GF-D8 (cell line): ENCODE measurements at places on chromosomes 11 and 22.

DNA sequence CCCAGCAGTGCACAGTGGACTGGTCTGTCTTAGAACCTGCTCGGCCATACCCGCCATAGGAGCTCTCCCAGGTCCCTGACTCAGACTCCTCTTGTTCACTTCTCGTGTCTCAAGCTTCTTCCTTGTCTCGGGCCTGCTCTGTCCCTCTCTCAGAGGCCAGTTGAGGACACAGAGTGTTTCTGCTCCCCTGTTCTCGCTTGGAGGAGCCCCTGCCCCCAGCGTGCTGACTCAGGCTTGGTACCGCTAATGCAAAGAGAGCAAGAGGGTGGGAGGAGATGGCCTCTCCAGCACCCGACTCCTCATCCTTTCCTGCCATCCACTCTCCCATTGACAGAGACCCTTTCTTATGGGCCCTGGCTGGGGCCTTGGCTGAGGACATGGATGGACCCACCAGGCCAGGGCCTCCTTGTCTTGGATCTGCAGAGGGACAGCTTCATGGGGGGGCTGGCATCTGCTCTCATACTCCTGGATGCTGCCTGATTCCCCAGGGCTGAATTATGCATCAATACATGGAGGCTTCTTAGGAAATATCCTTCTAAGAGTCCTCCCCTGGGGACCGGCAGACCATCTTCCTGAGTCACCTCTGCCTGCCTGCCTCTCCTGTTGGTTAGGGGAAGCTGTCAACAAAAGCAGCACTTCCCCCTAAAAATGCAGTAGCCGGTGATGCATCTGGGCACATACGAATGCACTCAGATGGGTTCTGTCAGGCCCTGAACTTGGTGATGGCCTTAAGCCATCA is 15.9 kb downstream of the TSPAN18 start:
- DNase-seq, result no peak

GRCh38 chr11:12674936-12675696 is 895 bp downstream of the TEAD1 start:
- DNase-seq, result no peak

DNA sequence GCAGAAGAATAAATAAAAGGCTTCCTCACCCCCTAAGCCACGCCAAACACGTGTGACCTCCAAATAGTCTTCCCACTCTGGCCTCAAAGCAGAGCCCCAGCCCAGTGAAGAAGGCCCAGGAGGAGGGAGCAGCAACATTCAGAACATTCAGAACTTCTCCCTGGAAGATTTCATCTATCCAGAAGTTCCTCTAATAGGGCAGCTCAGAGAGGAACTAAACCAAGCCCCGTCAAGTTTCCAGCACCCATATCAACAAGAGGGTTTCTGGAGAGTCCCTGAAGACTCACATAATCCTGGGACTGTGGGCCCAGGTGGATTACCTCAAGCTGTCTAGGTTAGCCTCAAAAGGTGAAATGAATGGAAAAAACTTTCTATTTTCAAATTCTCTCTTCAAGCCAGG is 39.4 kb downstream of the PC start:
- no peak for DNase-seq

DNA sequence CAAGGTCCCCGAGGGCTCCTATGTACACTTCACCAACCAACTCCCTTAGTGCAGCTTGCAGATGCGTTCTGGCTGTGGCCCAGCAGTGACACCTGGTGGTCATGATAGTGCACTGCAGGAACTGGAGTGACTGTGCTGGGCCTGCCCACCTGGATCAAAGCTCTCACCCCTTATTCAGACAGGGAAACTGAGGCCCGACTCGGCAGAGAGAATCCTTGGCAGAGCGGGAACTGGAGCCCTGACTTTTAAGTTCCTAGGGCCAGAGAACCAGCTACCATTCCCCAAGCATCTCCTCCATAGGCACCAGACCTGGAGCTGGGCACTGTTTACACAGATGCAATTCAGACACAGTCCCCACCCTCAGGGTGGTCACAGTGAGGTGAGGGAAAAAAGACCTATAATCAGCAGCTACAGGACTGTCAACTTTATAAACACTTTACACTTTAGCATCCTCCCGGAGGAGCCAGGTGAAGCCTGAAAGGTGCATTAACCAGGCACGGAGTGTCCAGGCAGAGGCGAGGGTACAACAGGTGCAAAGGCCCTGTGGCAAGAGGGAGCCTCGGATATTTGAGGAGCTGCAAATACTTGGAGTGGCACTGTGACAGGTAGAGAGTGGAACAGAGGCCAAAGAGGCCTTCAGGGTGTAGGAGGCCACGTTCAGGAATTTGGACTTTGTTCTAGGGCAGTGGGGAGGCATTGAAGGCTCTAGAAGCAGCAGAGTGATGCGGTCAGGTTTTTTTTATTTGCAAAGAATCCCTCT is 22.0 kb downstream of the RHBDD3 start:
- no peak for DNase-seq

GRCh38 chr22:29621761-29622526 is 18.5 kb downstream of the NF2 start:
- DNase-seq, result peak; percentile 33

- DNase-seq, result peak; percentile 35
Measured at GRCh38 chr11:59556917-59557348, 45.6 kb downstream of the OR4D9 start.

DNA sequence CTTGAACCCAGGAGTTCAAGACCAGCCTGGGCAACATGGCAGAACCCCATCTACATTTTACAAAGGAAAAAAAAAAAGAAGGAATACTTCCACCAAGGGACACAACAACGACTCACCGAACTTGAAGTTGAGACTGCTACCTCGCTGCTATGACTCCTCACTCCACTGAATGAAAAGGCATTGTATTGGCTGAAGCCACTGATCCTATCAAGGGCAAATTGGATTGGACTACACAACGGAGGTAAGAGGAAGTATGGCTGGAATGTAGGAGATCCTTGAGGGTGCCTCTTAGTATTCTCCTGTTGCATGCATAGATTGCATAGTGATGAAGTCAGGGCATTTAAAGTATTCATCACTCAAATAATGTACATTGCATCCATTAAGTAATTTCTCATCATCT is 97.9 kb downstream of the CWF19L2 start:
- DNase-seq, result no peak

DNA sequence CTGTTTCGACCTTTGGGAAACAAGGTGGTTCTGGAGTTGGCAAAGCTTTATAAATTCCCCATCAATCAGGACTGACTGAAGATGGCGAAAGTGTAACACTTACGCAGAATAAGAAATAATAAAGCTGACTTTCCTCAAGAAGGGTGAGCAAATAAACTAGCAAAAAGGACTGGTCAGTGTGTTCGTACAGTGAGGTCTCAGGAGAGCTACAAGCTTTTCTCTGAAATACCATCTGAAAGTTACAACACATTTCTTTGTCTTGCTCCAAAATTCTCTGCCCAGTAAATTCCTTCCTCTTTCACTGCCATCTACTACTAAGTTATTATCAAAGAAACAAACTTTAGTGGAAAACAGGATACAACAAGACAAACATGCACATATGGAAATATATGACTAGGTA is 13.4 kb downstream of the PITPNB start:
- DNase-seq, result peak; percentile 39

GRCh38 chr11:50412832-50413231 is 380.2 kb downstream of the OR4C45 start:
- DNase-seq, result no peak

GRCh38 chr11:12927221-12927620 is 81.9 kb upstream of the RASSF10 start:
- DNase-seq, result no peak

DNA sequence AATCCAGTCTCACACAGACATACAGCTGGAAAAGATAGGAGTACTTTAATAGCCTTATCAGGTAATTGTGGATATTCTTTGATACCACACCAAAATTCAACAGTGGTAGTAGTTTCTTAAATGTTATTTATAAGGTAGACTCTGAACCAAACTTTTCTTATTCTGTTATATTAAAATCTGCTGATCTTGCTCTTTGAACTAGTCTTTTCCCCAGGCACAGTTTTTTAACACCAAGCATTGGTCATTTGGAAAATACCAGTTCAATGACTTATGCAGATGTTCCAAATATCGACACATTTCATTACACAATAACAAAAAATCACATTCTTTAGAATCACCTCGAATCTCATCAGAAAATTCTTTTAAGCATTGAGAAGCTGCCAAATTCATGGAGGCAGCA is 7.6 kb downstream of the TRIM66 start:
- DNase-seq, result no peak

DNA sequence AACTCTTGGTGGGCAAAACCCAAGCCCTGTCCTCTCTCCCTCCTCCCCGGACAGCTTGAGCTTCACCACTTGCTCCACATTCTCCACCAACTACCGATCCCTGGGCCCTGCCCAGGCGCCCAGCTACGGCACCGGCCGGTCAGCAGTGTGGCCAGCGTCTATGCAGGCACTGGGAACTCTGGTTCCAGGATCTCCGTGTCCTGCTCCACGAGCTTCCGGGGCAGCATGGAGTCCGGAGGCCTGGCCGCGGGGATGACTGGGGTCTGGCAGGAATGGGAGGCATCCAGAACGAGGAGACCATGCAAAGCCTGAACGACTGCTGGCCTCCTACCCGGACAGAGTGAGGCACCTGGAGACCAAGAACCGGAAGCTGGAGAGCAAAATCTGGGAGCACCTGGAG is 68.9 kb upstream of the RTL6 start:
- DNase-seq, result no peak

DNA sequence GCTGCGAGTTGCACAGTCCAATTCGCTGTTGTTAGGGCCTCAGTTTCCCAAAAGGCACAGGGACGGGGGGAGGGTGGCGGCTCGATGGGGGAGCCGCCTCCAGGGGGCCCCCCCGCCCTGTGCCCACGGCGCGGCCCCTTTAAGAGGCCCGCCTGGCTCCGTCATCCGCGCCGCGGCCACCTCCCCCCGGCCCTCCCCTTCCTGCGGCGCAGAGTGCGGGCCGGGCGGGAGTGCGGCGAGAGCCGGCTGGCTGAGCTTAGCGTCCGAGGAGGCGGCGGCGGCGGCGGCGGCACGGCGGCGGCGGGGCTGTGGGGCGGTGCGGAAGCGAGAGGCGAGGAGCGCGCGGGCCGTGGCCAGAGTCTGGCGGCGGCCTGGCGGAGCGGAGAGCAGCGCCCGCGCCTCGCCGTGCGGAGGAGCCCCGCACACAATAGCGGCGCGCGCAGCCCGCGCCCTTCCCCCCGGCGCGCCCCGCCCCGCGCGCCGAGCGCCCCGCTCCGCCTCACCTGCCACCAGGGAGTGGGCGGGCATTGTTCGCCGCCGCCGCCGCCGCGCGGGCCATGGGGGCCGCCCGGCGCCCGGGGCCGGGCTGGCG is at the start of gene BCR:
Gene BCR, plus strand, starts transcription at position 209 of the 592 bp plus-strand sequence. CDS start 452 bp downstream, outside the sequence.
- DNase-seq, result no peak

DNA sequence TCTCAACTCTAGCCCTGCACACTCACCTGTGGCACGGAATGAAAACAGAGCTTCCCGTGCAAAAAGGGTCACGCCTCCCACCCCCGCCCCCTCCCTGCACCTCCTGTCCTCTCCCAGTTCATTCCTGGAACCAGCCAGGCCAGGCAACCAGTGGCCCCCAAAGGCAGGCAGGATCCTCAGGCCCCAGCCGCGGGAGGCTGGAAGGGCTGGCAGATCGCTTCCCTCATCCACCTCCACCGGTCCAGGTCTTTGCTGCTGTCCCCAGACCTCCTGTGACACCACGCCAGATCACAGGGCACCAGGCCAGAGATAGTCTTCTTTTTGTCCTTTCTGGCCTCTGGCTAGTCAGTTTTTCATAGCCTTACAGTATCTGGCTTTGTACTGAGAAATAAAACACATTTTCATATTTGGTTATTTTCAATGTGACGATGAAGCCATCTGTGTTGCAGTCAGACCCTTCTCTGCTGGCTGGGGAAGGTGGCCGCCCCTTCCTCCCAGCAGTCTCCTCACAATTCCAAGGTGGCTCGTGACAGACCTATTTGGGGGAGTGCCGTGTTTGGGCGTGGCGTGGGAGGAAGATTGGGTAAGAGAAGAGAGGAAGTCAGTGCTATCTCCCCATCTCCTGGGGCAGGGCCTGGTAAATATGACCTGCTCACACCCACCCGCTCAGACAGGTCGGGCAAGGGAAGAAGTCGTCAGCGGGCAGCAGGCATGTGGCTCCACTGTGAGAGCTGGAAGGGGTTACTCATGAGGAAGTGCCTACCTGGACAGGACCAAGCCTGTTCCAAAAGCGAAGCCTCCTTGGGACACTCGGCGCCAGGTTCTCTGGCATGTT is 9.1 kb downstream of the SSH3 start:
- DNase-seq, result peak; percentile 66

DNA sequence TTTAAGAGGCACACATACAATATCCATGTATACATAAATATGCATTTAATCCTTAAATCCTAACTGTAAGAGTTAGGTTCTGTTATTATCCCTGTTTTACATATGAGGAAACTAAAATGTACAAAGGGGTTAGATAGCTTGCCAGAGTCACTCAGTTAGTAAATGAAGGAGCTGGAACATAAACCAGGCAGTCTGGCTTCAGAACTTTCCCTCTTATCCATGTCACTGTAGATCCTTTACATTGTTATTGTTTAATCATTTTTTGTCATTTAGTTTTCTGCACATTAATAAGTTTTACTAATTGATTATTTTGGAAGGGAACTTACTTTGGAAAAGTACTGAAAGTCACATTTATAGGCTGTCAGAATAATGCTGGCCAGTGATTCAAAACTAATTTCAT is 282.4 kb downstream of the TMEM135 start:
- DNase-seq, result no peak

DNA sequence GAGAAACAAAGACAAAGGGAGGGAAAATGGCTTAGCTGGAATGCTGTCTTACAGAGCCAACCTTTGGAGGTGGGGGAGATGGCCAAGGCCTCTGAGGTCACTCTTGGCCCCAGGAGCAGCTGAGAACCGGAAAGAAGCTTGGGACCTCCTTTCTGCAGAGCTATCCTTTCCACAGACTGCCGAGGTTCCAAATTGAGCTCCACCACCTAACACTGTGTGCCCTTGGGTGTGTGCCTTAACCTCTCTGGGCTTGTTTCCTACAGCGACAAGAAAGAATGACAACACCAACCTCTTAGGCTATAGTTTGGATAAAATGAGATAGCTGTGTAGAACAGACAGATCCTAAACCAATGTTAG is 23.2 kb downstream of the RTN4RL2 start:
- no peak for DNase-seq

DNA sequence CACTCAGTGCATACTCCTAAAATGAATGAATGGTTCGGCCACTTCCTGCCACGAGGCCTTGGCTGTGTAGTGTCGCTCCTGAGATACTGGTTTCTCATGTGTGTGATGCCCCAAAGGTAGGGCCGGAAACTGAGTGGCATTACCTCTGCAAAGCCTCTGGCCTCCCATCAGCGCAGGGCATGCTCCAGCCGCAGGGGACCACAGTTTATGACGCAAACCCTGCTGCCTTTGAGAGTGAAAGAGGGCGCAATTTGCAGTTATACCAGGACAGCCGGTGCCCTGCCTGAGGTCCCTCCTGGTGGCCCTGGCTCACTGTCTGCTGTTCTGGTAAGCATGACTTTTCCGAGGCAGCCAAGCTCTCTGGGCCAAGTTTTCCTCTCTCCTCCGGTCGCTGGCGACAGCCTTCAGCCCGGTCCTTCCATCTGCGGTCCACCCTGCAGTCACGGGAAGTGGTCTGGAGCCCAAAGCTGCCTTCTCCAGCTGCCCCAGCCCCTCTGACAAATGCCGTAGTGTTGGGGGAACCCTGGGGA is 2.4 kb upstream of the FGF3 start:
- no peak for DNase-seq

- no peak for DNase-seq
Measured at GRCh38 chr11:20824773-20825172, 155.4 kb downstream of the NELL1 start.
